Fibroblast of lung (primary cell): ENCODE measurements at places on chromosomes 4 and X. TPM values are rescaled to one million over a fixed set of nuclear protein-coding genes. Genes with fewer than 3 reads are reported as not detected.

SH3D19 gene
- total RNA-seq = 17.7 and 31.4 TPM in 2 replicates

DNA sequence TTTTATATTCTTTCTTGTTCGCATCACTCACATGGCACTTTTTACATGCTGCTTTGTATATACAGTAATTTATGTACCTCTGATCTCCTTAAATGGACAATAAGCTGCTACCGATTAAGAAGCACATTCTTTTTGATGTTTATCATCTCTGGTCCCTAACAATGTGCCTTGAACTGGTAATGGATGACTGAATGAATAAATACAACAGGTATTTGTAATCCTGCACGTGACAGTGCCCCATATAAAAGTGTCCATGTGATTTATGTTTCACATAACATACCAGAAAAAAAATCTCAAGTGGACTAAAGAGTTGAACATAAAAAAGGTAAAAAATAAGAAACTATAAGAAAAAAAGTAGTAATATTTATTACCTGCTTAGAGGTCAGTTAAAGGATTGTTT is 7.7 kb upstream of the SLAIN2 start:
- no peaks in the 10 kb centered on the region for H3K27me3 ChIP-seq
- H3K4me3 ChIP-seq = no peak overlapping the region
- no peak overlapping the region for H3K27ac ChIP-seq

GRCh38 chr4:13701937-13702446 is 74.5 kb upstream of the BOD1L1 start:
- no peaks in the 10 kb centered on the region for H3K27me3 ChIP-seq
- no peak overlapping the region for H3K4me3 ChIP-seq
- DNase-seq = peak; percentile 59

GRCh38 chrX:100379388-100379986 is 30.6 kb downstream of the PCDH19 start:
- H3K27me3 ChIP-seq = no peaks in the 10 kb centered on the region
- H3K27ac ChIP-seq = no peak overlapping the region
- no peak overlapping the region for H3K4me3 ChIP-seq
- DNase-seq = peak; percentile 25
- H3K4me1 ChIP-seq = no peaks in the 10 kb centered on the region

DNA sequence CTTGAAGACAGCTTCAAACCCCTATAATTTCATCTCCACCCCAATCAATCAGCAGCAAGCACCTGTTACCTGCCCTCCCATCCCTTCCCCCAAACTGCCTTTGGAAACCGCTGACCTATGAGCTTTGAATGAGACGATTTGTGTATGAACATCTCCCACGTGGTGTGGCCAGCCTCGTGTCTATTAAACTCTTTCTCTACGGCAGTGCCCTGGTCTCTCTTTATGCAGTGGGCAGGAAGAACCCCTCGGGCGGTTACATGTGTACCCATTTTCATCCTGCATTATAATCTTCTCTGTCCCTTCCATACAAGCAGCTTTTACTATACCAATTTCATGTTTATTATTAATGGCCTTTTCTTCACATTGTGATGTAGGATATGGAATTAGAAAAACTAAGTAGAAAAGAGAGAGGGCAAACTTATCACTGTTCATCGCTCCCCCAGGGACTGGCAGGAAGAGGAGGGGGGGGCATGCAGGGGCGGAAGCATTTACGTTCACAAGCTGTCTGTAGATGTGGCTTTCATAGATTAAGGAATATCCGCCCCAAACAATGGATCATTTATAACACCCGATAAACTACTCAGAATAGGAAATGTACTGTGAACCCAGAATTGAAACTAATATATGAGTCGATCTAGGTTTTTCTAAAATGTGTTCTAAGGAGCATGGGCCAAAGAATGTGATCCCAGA is 95.5 kb upstream of the ZNF518B start:
- no peaks in the 10 kb centered on the region for H3K27me3 ChIP-seq
- no peak for DNase-seq
- no peak overlapping the region for H3K27ac ChIP-seq
- no peak overlapping the region for H3K4me3 ChIP-seq
- H3K4me1 ChIP-seq = no peaks in the 10 kb centered on the region
- no peaks in the 10 kb centered on the region for H3K36me3 ChIP-seq

- no peak overlapping the region for H3K4me3 ChIP-seq
- H3K36me3 ChIP-seq = no peaks in the 10 kb centered on the region
- DNase-seq = peak; percentile 51
- H3K27me3 ChIP-seq = no peaks in the 10 kb centered on the region
- H3K4me1 ChIP-seq = peaks cover 10% of the 10 kb centered on the region
Observed at GRCh38 chr4:73308286-73308685, 49.7 kb upstream of the ANKRD17 start.

KANTR gene
- total RNA-seq = 3.9 and 7.1 TPM in 2 replicates

- H3K27me3 ChIP-seq = peaks cover 13% of the 10 kb centered on the region
- H3K4me1 ChIP-seq = no peaks in the 10 kb centered on the region
- no peak overlapping the region for H3K4me3 ChIP-seq
Observed at GRCh38 chr4:15976456-15977447, 13.8 kb upstream of the FGFBP2 start.
